ENCODE measurements at places on chromosomes 12 and 14. TPM values are rescaled to one million over a fixed set of nuclear protein-coding genes. Genes with fewer than 3 reads are reported as not detected.

- ATAC-seq = peak; percentile 40
Measured at GRCh38 chr12:120249875-120250795, 15.4 kb downstream of the PXN start.

The PAH gene
- total RNA-seq = not detected

- no peak for ATAC-seq
Measured at GRCh38 chr14:44151130-44151820, 355.8 kb downstream of the FSCB start.

GRCh38 chr12:20602641-20603391 is 92.3 kb upstream of the SLCO1C1 start:
- ATAC-seq = no peak

DNA sequence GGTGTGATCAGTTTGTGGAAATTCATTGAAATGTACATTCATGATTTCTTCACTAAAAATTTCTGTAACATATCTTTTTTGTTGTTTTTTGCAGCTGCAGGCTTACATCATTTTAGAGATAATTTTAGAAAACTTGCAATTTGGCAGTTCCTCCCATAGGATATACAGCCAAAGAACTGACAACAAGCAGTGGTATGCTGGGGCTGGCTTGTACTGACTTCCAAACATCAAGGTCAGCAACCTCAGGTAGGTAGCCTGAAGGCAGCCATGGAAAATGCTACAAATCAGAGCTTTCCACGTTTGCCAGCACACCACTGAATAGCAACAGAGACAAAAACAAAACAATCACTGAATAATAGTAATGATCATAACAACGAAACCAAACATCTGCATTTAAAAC is 21.2 kb downstream of the TRIM9 start:
- no peak for ATAC-seq

- peak; percentile 54 for ATAC-seq
Measured at GRCh38 chr12:106956048-106956578, 406 bp downstream of the TMEM263 start.

DNA sequence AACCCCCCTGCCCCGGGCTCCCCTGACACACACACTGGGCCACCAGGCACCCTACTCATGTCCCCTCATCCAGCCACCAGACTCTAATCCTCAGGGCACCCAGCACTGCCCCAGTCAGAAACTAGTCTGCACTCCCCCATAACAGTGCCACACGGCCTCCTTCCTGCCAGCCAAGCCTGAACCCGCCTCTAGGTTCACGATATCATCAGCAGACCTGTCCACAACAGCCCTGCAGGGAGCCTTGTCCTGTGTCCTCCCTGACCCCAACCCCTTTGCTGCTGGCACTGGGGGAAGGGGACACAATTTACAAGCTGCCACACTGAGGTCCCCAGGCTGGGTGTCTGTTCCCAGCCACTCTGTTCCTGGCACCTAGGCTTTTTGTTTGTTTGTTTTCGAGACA is 33.6 kb downstream of the LTBP2 start:
- ATAC-seq = no peak

All from esophagus mucosa (tissue), 1 donor.